ENCODE measurements at places on chromosomes 11 and 22.

DNA sequence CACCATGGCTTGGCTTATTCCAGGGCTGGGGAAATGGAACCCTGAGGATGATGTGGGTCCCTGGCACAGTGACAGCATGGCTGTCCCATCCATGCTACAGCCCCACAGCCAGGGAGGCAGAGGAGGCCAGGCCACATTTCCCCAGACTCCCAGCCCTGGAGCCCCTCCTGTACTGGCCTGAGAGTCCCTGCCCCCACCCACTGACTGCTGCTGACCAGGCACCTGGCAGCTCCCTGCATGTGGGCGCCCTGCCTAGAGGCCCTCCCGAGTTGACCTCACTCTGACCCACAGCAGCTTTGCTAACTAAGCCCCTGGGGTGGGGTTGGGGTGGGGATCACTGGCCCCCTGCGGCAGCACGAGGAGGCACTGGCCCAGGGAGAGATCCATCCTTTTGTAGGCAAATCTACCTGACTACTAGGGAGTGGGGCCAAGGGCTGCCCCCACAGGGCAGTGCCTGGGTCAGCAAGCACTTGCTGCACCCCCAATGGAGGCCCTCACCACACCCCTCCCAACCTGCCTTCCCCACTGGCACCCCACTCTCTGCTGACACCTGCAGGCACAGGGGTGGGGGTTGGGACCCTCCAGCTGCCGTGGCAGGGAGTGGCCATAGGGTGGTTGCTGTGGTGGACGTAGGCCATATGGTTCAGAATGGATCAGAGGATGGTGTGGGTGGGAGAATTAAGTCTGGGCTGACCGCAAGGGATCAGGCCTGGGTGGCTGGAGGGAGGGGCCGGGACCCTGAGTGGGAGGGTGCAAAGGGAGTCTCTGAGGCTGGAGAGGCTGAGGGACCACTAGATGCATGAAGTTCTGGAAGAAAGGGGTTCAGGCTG lies 17.4 kb downstream of the ARVCF start:
- no peak for DNase-seq

DNA sequence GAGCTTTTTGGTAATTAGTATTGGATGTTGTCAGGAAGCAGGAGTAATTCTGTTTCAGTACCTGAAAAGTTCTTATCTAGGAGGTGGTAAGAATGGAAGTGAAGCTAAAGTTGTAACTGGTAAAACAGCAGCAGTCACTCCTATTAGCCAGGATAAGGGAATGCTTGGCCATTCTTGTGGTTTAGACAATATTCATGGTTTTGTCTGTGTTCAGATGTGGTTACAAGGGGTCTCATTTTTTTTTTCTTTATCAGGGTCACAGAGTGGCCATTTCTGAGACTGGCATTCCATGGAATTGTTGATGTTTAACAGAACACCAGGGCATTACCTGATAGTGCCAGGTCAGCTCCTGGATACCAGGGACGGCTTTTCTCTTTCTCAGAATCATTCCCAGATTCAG lies 23.8 kb downstream of the TAF1D start:
- DNase-seq, result no peak

DNA sequence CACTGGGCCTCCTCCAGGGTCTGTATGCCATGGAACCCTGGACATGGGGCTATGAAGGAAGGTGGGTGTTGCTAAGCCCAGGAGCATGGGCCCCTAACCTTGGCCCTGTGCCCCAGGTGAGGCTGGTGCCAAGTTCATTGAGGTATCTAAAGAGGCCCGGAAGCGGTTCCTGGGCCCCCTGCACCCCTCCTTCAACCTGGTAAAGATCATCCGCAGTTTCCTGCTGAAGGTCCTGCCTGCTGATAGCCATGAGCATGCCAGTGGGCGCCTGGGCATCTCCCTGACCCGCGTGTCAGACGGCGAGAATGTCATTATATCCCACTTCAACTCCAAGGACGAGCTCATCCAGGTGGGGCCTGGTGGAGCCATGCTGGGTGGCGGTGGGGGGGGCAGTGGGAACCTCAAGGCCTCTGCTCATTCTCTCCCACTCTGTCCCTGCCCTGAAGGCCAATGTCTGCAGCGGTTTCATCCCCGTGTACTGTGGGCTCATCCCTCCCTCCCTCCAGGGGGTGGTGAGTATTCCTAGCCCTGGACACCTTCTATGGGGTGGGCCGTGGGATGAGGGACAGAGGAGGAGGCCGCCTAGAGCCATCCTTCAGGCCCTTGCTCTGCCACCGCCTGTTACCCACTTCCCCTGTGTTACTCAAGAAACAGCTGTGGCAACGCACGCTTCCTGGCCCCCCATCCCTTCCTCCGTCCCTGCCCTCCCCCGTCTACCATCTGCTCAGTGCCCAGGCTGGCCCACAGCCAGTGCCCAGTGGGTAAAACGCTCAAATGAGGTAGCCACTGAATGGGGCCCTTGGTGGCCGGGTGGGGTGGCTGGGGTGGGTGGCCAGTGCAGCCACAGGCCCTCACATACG lies 3.0 kb downstream of the PNPLA2 start:
- no peak for DNase-seq

GRCh38 chr22:40400159-40400558 lies 29.8 kb downstream of the SGSM3 start:
- no peak for DNase-seq

- no peak for DNase-seq
Observed at GRCh38 chr11:75107187-75107586, 10.5 kb upstream of the OR2AT4 start.

GRCh38 chr11:102553835-102554282 lies 23.3 kb upstream of the MMP7 start:
- no peak for DNase-seq

- DNase-seq, result no peak
Observed at GRCh38 chr22:26725012-26725676, 67.8 kb downstream of the MIAT start.

DNA sequence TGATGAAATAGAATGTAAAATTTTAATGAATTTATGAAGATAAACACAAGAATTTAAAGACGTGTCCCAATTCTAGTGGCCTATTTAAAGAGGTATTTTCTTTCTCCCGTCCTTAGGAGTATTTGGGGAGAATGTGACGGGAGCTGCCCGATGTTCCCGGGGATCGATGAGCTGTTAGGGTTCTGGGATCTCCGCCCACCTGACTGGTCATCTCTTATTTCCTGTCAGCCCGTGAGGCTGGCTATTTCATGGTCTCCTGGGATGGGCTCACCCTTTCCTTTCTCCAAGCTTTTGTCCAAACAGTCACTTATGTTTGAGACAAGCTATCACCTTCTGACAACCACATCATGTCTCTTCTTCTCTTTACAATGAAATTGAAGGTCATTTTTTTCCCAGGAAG lies 16.9 kb upstream of the CLMP start:
- no peak for DNase-seq

- no peak for DNase-seq
Observed at GRCh38 chr11:27754035-27755017, 54.1 kb upstream of the BDNF start.

DNA sequence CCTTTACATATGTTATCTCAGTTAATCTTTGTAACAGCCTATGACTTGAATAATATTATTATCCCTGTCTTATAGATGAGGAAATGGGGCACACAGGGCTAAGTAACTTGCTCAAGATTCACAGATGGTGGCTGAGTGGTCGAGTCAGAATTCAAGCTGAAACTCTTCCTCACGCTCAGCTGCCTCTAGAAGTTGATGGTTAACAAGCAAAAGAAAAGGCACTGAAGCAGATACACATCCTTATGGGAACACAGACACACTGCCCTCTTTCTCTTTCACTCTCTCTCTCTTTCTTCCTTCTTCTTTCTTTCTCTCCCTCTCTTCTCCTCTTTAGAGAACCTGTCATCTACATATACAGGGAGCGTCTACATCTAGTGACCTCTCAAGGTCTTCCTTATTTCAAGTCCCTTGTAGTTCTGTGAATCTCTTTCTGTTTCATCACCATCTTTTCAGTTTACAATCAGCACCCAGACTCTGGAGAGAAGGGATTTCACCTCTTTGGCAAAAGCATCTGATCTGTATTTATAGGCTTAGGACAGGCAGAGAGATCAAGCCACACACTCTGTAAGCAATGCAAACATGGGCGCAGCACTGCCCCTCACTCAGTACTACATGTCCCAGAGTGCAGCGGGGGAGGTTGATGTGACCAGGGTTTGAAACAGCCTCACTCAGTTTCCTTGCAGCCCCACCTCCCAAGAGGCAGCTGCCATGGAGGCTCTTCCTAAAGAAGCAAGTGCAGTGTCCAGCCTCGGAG lies 75.7 kb downstream of the GRAMD1B start:
- DNase-seq, result peak; percentile 73

DNA sequence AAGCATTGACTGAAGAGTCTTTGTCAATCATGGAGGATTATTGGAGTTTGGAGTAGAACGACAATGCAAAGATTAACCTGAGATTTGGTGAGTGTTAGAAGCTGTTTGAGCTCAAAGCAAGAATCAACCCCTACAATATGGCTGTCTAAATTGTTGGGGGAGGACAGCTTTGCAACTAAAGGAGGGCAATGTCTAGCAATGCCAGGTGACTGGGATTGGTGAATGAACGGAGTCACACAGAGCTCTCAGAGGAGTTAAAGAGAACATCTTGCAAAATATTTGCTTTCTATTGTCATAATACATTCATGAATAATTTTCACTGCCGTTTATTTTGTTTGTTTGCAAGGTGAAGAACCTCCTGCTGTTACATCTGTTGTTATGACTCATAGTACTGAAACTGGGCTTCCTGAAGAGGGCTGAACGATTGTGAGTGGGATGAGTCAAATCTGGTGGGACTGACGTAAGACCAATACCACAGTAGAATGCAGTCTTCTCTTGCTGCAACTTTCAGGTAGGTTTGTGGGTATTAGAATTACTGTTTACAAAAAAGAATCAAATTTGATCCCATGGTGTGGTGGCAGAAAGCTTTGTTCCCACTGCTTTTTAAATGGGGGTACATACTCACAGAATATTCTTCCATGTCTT lies 281.9 kb downstream of the CADM1 start:
- DNase-seq, result no peak

GRCh38 chr11:46290598-46291309 lies 13.3 kb downstream of the CREB3L1 start:
- no peak for DNase-seq

GRCh38 chr11:62542750-62543567 lies 3.6 kb downstream of the AHNAK start:
- DNase-seq, result peak; percentile 88

DNA sequence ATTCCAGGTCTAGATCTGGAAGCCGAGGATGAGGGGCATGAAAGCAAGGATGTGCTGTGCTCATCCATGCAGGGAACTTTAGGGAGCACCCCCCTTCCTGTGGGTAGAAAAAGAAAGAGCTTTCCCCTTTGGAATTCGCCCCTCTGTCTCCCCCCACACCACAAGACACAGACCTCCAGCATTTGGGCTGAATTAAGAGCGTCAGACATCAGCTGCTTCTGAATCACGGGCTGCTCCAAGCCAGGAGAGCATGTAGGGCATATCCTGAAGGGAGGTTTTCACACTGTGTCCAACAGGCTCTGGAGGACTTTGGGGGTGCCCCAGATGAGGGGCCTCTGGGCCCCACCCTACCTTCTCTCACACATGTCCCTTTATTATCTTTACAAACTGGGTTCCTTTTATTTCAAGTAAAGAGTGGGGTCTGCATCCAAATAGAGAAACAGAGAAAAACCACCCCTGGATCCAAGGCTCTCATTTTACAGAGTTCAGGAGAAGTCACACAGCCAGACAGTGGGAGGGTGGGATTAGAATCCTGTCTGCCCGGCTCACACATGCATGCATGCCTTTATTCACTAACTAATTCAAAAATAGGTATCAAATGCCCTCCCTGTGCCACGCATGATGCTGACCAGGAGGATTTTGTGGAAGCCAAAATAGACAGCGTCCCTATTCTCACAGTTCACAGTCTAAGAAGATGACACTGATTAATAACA lies 52.8 kb downstream of the LRRC32 start:
- no peak for DNase-seq

GRCh38 chr22:25666308-25666707 lies 75.7 kb upstream of the MYO18B start:
- no peak for DNase-seq

DNA sequence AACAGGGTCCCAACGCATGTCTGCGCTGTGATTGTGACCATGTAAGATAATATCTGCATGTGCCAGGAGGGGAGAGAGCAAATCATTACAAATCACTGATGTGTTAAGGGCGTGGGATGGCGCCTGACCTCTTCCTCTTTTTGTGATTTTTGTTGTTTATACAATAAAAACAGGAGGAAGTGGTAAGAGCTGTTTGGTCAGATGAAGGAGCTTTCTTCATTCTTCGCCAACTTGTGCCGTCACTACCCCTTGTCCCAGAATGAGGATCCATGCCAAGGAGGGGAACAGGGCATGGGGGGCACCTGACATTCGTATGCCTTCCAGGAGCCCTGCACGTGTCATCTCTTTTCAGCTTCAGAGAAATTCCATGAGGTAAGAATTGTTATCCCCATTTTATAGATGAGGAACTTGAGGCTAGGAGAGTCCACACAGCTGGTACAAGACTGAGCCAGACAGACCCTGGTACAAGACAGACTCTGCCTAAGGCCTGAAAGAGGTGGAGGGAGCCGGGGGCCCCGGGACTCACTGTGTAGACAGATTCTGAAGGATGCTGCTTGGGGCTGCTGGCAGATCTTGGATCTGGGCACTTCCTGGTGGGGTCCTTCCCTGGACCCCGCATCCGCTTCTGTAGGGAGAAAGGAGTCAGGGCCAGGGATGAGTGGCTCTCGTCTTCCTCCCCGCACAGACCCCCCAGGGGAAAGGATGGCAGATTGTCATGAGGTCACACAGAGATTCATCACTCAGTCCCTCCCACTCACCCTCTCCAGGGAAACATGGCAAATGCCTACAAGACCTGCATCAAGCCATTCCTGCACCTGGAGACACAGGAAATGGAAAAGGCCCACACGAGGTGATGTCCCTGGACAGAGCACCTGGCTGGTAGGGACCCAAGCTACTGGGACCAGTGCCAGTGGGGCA lies 34.6 kb downstream of the NFAM1 start:
- peak; percentile 56 for DNase-seq

GRCh38 chr11:92329646-92330045 lies 105.0 kb downstream of the FAT3 start:
- DNase-seq, result no peak

- DNase-seq, result no peak
Observed at GRCh38 chr11:31689559-31689958, 121.6 kb downstream of the PAX6 start.

DNA sequence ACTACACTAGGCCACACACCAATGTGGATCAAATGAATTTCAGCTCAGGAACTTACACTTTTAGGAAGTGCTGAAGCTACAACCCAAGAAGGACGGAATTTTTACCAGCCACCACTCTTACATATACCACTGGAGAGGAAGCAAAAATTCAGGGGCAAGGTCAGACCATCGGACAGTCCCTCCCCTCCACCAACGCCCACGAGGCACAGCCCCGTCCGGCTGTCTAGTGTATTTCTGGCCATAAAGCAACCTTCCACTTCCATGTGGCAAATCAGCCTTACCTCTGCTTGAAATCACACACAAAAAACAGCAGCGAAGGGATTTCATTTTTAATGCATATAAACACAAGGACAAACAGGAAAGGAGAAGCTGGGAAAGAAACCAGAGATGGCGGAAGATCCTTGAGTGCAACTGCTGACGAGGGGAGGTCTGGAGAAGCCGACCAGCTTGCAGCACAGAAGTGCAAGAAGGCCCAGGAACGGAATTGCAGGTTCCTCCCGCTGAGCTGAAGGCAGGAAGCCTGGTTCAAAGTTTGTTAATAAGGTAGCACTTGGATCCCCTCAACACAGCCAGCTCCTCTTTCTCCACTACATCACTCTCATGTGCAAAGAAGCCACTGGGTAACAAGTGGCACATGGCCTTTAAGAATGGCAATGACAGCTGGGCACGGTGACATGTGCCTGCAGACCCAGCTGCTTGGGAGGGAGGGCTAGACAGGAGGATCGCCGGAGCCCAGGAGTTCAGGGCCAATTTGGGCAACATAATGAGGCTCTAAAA lies 71.5 kb downstream of the SHANK2 start:
- DNase-seq, result no peak

- no peak for DNase-seq
Observed at GRCh38 chr22:27250418-27250817, 551.1 kb downstream of the MN1 start.
